HFFc6 (cell line): ENCODE measurements at places on chromosomes 11 and 22. TPM values are rescaled to one million over a fixed set of nuclear protein-coding genes. Genes with fewer than 3 reads are reported as not detected.
A peak's percentile ranks its signal among the peaks of the same experiment; 100 is the strongest.

The DENND5A gene
- 82.0 and 82.1 TPM in 2 replicates for total RNA-seq

The MMP8 gene
- total RNA-seq, result not detected in 3 replicates

The SCARF2 gene
- total RNA-seq, result 68.3 to 84.1 TPM (median 68.4 TPM) in 3 replicates

The CCT8L2 gene
- not detected in 3 replicates for total RNA-seq

The RNF215 gene
- total RNA-seq, result 16.1 to 22.6 TPM (median 21.7 TPM) in 3 replicates

The PNPLA3 gene
- 3.0 to 7.2 TPM (median 6.1 TPM) in 3 replicates for total RNA-seq

The JRKL gene
- 13.4 to 14.8 TPM (median 14.2 TPM) in 3 replicates for total RNA-seq

DNA sequence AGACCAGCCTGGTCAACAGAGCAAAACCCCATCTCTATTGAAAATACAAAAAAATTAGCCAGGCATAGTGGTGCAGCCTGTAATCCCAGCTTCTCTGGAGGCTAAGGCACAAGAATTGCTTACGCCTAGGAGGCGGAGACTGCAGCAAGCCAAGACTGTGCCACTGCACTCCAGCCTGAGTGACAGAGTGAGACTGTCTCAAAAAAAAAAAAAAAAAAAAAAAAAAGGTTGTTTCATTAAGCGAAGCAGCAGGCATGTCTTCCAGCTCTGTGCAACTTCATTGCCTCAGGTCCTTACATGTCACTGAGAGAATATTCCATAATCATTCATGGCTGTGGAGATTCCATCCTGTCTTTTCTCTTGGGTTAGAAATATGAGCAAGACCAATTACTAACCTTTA, 16.9 kb downstream of the GAB2 start:
- no peak overlapping the region for H3K27ac ChIP-seq
- no peaks in the 10 kb centered on the region for H3K36me3 ChIP-seq
- H3K4me1 ChIP-seq, result peaks cover 19% of the 10 kb centered on the region
- no peak for DNase-seq
- no peak overlapping the region for H3K4me3 ChIP-seq
- no peaks in the 10 kb centered on the region for H3K27me3 ChIP-seq

- no peak overlapping the region for H3K4me3 ChIP-seq
- H3K27me3 ChIP-seq, result peaks cover 10% of the 10 kb centered on the region
- no peak for DNase-seq
- no peaks in the 10 kb centered on the region for H3K36me3 ChIP-seq
- no peak overlapping the region for H3K27ac ChIP-seq
Observed at GRCh38 chr11:121328967-121329679, 36.6 kb downstream of the SC5D start.

DNA sequence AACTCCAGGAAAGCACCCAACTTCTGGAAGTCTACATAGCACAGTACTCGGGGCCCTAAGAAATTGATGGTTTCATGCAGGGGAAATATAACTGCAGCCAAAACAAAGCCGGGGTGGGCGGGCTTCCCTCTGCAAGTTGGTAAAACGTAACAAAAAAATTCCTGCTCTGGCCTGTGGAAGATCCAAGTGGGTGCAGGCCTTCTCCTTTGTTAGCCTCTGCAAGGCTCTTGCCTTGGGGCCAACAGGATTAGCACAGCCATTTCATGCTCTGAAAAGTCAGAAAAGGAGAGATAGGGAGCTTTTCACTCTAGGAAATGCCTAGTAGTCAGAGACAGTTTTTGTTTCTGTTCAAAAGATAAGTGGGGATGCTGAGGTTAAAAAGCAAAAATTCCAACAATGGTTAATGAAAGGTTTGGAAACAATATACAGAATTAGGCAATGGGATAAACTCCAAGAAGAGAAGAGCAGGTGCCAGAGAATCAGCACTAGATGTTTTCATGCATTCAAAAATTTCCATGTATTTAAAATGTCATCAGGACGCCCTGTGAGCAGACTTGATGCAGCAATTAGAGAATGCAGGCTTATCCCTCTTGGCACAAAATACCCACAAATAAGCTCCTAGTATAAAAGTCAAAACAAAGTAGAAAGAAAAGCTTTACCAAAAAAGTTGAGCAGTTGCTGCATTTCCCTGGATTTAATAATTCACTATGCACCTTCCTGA, 72.3 kb upstream of the CHRM4 start:
- H3K27me3 ChIP-seq, result no peaks in the 10 kb centered on the region
- no peaks in the 10 kb centered on the region for H3K36me3 ChIP-seq
- no peak overlapping the region for H3K4me3 ChIP-seq
- H3K4me1 ChIP-seq, result peaks cover 16% of the 10 kb centered on the region
- DNase-seq, result no peak

- DNase-seq, result no peak
- peaks cover 10% of the 10 kb centered on the region for H3K27me3 ChIP-seq
- H3K36me3 ChIP-seq, result no peaks in the 10 kb centered on the region
- peak overlapping the region; percentile 87 for H3K4me3 ChIP-seq
- no peak overlapping the region for H3K27ac ChIP-seq
- H3K4me1 ChIP-seq, result peaks cover 36% of the 10 kb centered on the region
Observed at GRCh38 chr22:33922349-33922681, 2.0 kb upstream of the LARGE1 start.

DNA sequence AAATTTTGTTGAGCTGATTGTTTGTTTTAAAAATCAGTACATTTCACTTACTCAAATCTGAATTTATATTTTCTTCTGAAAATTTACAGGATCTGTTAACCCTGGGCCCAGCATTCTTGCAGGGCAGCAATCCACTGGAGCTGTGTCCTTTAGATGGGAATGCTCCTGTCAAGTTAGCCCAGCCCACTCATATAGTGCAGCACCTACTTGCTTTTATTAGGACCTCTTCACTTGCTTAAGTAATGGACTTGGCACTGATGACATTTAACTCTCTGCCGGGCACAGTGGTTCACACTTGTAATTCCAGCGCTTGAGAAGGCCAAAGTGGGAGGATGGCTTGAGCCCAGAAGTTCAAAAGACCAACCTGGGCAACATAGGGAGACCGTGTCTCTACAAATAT, 89.6 kb downstream of the HSD17B12 start:
- DNase-seq, result no peak
- H3K4me3 ChIP-seq, result no peak overlapping the region
- H3K36me3 ChIP-seq, result peaks cover 35% of the 10 kb centered on the region
- no peak overlapping the region for H3K27ac ChIP-seq

DNA sequence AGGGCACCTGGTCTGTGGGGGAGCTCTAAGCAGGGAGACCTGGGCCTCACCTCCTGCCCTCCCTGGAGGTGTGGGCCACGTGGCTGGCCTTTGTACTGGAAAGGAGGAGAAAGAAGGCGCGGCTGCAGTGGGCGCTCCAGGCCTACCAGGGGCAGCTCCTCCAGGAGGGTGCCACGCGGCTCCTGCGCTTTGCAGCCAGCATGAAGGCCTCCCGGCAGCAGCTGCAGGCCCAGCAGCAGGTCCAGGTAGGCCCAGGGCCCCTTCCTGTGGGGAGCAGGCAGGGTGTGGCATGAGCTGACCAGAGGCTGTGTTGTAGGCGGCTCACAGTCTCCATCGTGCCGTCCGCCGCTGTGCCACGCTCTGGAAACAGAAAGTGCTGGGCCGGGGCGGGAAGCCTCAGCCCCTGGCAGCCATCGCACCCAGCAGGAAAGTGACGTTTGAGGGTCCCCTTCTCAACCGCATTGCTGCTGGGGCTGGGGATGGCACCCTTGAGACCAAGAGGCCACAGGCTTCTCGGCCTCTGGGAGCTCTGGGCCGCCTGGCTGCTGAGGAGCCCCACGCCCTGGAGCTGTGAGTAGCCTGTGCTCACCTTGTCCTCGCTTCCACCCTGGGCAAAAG, 48.6 kb downstream of the PISD start:
- H3K4me3 ChIP-seq, result no peak overlapping the region
- no peaks in the 10 kb centered on the region for H3K4me1 ChIP-seq
- H3K27me3 ChIP-seq, result no peaks in the 10 kb centered on the region; the same call in 1 of the 2 replicates

DNA sequence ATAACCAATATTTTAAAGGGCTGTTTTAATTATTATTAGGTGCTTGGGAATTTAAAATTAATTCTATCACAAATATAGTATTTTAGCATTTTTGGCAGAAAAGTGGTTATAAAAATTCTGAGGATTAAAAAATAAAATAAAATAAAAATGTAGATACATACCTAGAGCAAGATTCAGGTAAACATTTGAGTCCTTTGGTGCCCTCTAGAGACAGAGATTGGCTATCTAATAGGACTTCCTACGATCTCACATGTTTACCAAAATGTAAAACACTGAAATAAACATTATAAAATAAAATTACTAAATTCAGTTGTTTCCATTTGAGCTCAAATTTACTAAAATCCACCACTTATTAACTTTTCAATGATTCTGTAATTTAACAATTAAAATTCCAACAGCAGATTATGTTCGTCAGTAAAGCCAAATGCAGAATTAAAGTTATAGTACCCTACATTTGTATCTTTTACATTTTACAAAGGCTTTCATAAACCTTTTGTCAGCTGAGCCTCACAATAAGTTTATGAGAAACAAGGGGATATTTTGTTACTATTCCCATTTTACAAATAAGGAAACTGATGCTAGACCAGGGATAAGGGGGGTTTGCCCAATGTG, 27.7 kb downstream of the SLC36A4 start:
- H3K27ac ChIP-seq, result no peak overlapping the region
- H3K4me3 ChIP-seq, result no peak overlapping the region
- no peaks in the 10 kb centered on the region for H3K36me3 ChIP-seq
- DNase-seq, result peak; percentile 29
